ENCODE measurements at places on chromosomes 7 and 10. TPM values are rescaled to one million over a fixed set of nuclear protein-coding genes. Genes with fewer than 3 reads are reported as not detected.

- no peak for DNase-seq
These were observed 99.6 kb upstream of the PCDH15 start for GRCh38 chr10:54900584-54900983.

- DNase-seq = no peak
These were observed 118.0 kb downstream of the PPP1R3A start for GRCh38 chr7:113800826-113801225.

DNA sequence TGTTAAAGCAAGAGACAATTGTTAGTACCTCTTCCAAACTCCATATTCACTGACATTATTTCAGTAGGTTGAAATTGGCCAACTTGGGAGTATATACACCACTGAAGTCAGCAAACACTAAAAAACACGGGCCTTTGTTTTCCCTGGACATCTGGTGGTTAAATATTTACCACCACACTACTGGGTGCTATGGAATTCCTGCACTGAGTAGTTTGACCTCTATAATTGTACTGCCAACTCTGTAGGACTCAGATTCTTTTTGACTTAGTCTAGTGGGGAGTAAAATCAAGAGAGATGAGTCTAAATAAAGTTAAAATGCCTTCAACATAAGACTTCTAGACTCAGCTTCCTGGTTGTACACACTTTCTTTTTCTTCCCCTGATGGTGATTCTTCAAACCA is 41.3 kb upstream of the TES start:
- no peak for DNase-seq

DNA sequence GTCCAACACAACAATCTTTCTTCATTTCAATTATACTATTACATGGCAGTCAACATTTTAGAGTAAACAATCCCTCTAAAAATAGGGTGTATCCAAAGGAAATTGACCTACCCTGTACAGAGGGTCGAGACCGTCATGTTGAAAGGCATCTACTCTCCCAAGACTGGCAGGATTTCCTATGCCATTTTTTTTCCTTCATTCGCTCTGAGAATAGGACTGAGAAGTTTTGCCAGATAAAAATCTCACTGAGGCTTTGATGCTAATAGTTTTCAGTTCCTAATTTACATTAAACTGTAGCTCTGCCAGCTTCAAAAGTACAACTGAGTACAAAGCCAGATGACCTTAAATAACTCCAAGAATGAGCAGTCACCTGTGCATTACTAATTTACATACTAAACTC is 84.5 kb upstream of the SEMA3C start:
- DNase-seq = no peak

DNA sequence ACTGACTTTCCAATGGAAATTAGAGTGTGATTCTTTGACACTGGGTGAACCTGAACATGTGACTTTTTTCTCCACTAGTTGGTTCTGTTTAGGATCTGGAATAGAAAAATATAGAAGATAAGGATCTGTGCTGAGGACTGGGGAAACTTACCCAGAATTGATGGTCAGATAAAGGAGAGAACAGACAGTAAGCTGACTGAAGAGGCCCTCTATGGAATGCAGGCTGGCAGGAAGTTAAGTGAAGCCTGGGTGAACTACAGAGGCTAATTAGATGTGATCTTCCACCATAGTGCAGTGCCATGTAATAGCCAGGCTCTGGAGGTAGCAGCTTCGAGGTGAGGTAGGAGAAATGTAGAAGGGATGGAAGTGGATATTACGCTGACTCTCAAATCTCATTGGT is 455.3 kb downstream of the PLXDC2 start:
- no peak for DNase-seq

DNA sequence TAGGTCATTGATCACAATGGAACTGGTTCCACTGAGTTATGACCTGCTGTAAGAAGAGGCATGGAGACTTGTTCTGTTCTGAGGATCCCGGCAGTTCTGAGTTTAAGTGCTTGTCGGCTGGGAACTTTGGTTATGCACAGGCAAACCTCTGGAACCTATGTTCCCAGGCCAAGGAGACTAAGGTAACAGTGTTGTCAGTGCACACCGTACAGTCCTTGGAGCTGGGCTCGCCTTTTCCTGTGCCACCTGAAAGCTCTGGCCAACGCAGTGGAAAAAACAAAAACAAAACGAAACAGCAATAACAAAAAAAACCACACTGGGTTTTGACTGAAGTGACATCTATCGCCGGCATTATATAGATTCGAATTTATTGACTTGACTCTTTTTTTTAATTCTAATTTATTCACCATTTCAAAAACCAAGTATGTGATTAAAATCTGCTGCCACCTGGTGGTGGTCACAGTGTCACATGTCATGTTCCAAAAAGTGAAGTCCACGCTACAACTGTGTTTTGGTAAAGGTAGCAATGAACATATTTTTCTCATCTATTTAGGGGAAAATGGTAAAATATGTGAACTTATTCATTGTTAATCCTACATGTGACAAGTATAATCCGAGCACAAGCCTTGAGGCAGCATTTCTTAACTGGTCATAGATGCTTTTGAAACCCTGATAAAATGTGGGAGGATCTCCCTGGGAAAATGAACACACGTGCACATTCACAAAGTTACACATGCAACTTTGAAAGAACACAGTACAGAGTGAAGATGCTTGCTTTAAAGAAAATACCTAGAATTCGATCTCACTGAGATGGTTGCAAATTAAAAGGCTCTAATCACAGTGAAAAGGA is 113.8 kb upstream of the PPP2R2D start:
- no peak for DNase-seq

DNA sequence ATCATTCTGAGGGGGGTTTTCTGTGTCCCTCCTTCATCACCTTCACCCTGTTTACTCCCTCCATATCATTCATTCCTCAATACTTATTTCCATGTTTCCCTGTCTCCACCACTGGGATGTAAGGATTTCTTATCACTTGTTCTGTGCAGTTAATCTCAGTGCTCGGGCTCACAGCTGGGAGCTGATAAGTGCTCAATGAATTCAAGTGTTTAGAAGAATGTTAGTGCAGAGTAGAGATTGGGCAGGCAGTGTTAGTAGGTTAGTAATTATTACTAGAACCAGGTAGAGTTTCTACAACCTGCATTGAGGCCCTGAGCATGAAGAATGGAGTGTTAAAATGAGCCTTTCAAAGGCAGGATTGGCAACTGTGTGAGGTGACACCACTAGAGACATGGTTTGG is 458.1 kb downstream of the AUTS2 start:
- no peak for DNase-seq

DNA sequence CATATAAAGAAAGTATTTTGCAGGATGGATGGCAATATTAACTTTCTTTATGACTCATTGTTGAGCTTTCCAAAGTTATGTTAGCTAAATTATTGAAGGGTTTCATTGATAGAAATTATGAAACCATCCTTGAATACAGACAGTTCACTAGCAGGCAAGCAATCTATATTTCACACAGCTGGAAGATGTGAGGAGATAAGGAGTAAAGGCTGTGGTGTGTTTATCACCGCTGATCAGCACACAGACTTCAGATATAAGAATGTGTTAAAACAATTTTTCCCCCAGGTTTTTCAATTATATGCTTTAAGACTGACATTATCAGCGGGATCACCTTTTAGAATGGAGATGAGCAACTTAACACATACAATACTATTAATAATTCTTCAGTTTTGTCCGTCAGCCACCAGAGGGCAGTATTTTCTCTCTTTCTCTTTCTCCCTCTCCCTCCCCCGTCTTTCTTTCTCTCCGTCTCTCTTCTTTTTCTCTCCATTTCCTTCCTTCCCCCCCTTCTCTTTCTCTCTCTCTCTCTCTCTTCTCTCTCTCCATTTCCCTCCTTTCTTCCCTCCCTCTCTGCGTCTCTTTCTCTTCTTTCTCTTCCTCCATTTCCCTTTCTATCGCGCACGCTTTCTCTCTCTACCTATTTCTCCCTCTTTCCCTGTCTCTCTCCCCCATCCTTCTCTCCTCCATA is 62.9 kb upstream of the FAM171A1 start:
- DNase-seq = peak; percentile 63

- DNase-seq = no peak
These were observed 922 bp downstream of the CXCL12 start for GRCh38 chr10:44383749-44384600.

- DNase-seq = no peak
These were observed 254.8 kb downstream of the INHBA start for GRCh38 chr7:41448104-41448503.

GRCh38 chr10:123561141-123561440 is 105.1 kb upstream of the GPR26 start:
- no peak for DNase-seq

DNA sequence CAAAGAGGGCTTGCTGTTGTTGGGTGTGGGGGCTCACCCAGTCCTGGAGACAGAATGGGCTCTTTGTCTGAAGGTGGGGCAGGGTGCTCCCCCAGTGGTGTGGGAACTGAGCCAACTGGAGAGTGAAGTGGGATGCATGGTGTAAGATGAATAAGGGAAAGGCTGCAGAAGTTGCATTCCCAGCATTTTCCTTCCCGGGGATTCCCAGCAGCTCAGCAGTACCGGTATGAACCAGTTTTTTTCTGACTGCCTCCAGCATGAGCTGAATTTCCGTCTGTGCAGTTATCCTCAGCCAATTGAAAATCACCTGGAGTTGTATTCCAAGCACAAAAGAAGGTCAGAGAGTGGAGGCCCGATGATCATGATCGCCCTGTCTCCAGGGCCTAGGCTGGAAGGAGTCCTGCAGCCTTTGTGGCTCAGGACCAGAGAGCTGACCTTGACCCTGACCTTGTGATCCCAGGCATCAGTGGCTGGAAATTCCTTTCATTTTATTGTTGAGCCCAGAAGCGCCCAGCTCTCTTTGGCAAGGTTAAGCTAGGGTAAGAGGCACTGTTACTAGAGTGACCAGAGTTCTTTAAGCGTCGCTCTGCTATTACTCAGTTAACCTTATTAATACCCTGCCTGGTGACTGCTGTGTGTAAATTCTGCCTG is 33.4 kb downstream of the OGDH start:
- peak; percentile 61 for DNase-seq

- DNase-seq = no peak
These were observed 825 bp downstream of the ZNF862 start for GRCh38 chr7:149838992-149839408.

DNA sequence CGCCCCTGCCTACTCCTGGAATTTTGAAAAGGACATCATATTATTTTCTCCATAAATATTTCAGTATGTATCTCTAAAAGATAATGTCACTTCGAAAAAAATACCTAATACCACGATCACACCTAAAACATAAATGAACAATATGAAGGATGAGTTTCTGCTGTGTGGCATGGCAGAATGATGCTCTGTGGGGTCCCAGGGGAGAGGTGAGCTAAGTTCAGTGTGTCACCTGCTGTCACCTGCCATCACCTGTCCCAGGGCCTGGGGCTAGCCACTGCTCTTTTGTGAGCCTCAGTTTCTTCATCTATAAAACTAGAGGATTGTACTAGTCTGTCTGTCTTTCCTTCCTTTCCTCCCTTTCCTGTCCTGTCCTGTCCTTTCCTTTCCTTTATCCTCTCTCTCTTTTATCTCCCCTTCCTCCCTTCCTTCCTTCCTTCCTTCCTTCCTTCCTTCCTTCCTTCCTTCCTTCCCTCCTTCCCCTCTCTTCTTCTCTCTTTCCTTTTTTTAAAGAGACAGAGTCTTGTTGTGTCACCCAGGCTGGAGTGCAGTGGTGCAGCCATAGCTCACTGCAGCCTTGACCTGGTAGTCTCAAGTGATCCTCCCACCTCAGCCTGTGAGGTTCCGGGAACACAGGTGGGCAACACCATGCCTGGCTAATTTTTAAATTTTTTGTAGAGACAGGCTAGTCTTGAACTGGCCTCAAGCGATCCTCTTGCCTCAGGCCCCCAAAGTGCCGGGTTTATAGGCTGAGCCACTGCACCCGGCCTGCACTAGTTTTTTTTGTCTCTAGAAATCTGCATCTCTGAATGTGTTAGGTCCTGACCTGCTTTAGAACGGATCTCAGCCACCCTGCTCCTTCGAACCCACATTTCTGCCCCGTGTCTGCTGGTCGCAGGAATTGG is 43.1 kb downstream of the CUX1 start:
- no peak for DNase-seq

DNA sequence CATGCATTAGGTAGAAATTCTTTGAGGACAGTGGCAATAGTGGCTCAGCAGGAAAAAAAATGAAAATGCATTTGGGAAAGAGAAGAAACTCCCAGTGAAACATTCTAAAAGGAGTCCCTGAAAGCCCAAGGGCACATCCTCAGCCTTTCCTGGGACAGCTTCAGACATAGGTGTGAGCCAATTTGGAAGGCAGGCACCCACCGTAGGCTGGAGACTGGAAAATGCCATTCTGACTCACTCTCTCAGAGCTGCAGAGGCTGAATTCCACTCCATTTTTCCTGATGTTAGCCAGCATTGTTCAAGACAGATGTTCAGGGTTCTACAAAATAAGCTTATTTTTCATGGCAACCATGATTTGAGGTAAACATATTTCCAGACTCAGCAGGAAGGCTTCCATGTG is 379.0 kb upstream of the FZD8 start:
- no peak for DNase-seq

GRCh38 chr7:3135626-3136025 is 92.0 kb upstream of the CARD11 start:
- no peak for DNase-seq

- DNase-seq = no peak
These were observed 106.3 kb downstream of the GRM3 start for GRCh38 chr7:86749741-86750665.

GRCh38 chr7:15863951-15864625 is 177.6 kb upstream of the MEOX2 start:
- no peak for DNase-seq

GRCh38 chr10:63456437-63457210 is 9.2 kb downstream of the JMJD1C start:
- DNase-seq = no peak

DNA sequence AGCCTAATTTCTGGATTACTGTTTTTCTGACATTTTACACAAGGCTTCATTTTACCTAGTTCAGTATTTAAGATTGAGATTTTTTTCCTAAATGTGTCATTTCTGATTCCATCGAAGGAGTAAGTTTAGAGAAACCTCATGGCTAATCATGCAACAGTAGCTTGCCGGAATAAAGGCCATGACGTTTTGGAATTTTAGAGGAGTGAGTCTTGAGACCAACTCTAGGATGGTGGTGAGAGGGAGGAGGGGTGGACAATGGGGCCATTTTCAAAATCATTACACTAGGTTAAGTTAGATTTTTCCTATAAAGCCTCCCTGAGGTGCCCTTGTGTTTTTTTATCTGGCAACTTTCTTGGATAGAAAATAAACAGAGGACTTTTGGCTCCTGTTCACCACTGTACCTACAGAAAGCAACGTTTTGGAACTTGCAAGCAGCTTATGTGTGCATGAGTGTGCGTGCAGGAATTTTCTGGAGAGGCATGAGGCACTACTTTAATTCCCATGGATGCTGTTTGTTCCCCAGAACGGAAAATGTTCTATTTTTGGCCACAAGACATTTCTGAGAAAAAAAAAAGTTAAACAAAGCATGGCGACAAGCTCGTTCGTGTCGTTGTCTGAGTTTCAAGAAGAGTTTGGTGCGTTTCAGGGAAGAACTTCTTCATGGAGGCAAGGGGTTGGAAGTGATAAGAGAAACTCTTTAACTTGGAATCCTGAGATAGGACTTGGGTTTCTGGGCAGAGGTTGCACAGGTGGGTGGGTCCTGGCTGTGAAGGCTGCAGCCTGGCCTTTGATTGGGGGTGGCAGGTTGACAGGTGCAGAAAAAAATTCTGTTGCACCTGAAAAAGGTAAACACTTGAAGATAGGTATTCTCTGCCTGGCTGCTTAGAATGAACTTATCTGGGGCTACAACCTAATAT is 178.1 kb downstream of the PTEN start:
- DNase-seq = no peak

GRCh38 chr10:49189422-49189821 is 1.2 kb upstream of the TMEM273 start:
- DNase-seq = no peak

The PIP gene
- polyA plus RNA-seq = not detected

The SLC35G1 gene
- 8.6 TPM for polyA plus RNA-seq

The NEBL gene
- 90.6 TPM for polyA plus RNA-seq
